ENCODE measurements at places on chromosomes 12 and 14.
A peak's percentile ranks its signal among the peaks of the same experiment; 100 is the strongest.

DNA sequence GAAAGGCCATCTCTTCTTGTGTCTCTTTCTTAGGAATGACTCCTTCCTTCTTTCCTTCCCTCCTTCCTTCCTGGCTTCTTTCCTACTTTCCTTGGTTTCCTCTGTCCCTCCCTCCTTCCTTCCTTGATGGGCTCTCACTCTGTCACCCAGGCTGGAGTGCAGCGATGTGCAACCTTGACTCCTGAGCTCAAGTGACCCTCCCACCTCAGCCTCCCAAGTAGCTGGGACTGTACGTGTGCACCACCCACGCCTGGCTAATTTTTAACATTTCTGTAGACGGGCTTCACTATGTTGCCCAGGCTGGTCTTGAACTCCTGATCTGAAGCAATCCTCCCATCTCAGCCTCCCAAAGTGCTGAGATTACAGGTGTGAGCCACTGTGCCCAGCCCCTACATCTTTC, 10.9 kb upstream of the P2RX7 start:
- DNase-seq: no peak

DNA sequence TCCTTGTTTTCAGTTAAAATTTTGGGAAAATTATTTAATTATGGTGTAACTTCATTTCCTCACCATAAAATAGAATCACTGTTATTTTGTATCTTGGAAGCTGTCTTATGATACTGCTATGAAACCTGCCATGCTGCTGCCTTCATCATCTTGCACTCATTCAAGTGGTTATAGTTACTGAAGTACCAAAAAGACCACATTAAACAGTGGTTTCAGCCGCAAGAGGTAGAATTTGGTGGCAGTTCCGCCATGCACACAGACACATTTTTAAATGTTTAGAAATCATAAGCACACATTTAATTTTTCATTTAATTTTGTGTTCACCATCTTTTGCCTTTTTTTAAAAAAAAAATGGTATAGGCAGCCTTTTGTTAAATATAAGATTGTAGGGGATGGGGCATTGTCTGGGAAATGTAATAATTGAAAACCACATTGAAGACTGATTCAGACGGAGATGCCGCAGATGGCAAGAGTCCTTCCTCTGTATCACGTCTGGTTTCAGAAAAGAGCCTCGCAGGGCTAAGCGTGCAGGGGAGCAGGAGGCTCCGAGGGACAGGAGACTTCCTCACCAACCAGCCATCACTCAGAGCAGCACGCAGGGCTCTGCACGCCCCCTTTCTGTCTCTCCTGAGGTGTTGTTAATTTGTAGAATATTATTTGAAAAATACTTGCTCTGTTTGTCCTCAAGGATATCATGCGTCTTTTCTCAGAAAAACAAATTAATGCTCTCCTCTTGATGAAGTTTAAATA, 115.2 kb upstream of the PELI2 start:
- DNase-seq: peak; percentile 72

DNA sequence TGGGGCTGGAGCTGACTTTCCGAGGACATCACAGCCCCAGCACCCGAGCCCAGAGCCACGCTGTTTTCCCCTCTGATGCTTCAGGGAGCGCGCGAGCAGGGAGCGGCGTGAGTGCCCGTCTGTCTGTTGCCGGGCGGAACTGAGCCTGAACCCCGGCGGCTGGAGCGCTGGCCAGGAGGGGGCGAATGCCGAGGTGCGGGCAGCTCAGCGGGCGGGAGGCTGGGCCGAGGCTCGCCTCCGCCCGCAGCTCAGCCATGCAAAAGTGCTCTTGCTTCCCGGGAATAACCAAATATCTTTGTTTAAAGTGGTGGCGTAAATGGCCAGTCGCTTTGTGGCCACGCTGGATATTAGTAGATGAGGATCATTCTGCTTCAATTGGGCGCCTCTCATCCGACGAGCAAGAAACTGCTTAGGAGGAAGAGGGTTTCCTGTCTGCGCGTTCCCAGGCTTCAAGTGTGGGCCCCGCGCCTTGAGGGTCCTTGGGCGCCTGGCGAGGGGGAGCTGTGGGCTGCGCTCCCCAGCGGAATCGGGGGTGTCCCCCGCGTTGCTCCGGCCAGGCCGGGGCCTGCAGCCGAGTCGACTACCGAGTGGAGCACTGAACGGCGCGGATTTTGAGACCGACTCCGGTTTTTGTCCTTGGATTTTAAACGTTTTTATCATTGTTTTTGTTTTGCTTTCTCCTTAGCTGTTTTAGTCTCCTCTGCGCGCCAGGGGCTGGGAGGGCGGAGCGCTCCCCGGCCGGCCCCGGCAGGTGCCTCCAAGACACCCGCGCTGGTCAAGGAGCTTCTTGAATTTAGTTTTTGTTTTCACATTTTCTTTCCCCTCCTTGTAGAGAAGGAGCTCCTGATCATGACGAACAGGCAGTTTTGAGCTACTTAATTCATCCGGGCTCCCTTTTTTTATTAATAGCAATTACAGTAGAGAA, 831 bp upstream of the NKX2-1 start:
- DNase-seq: peak; percentile 46

DNA sequence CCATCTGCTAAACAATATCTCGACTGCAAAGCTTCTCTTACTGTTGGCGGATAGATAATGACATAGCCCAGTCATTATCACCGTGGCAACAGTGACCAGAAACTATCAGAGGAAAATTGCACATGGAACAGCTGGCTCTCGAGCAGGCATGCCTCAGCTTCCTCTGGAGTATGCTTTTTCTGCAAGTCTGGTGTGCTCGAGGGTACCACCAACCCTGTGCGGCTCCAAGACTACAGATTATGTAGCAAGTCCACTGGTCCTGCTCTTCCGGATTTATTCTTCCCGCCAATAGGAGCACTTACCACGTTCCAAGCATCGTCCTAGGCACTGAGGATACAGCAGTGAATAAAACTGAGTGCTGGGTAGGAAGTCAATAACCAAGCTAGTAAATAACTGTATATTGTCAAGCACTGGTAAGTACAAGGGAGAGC, 1.4 kb upstream of the GLRX5 start:
- DNase-seq: peak; percentile 49

DNA sequence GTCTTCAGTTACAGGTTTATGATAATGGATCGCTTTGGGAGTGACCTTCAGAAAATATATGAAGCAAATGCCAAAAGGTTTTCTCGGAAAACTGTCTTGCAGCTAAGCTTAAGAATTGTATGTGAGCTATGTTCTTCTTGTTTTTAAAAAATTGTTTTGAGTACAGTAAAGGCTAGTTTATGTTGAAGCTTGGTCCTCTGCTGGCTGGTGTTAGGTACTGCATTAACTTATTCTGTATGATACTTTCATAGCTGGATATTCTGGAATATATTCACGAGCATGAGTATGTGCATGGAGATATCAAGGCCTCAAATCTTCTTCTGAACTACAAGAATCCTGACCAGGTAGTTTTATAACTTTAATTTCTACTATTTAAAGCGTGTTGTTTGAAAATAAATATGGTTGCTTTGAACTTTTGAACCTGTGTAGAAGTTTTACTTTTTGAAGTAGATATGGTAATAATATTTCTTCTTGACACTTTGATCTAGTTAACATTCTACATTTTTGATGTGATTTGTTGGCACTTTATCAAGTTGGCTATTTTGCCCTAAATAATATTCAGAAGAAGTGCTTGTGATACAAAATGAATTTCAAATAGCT, 55.7 kb downstream of the VRK1 start:
- no peak for DNase-seq

- DNase-seq: no peak
Measured at GRCh38 chr12:13008741-13009380, 8.8 kb upstream of the HEBP1 start.

DNA sequence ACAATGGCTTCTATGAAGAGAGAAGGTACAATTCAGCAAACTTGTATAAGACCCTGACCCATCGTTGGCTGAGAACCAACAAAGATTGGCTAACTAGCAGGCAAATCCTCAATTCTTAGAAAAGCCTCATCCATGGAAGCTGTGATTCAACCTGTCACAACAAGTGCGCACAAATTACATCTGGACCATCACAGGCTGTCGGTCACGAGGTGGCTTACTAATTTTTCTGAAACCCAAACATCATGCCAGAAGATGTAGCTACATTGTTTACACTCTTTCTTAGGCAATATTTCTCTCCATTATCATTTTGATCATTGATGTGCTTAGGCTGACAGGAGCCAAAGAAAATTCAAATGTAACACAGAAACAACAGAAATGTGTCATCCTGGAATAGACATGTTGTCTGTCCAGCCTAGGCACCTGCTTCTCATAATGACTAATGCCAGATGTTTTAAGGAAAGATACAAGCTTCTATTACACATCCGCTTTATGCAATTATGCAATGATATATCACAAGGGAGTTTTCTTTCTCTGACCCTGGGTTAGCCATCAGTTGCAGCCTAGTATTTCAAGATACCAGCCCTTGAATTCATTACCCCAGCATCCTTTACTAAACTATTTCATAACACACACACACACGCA, 92.9 kb upstream of the DIO2 start:
- no peak for DNase-seq

DNA sequence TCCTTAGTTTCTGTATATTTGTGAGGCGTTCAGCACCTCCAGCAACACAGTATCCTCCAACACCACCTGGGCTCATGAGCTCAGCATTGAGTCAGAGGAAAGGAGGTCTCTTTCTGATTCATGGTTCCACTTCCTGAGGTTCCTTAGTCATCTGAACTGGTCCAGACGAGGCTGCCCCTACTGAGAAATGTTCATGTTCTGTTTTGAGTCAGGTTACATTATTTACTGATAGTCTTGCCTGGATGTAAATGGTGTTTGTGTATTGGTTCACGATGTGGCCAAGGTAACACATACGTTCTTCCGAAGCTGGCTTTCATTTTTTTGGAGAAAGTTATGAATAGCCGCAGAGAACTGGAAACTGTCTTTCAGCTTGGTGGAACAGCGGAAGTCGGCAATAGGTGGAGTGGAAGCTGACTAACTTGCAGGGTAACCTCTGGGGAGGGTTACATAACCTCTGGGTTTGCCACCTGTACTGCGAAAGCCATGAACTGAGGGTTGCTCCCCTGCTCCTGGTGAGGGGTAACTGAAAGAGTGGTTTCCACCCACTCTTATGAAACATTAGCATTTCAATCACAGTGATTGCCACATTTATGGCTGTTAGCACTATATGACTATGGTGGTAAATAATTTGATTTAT, 42.2 kb upstream of the MANSC4 start:
- DNase-seq: peak; percentile 82

- no peak for DNase-seq
Measured at GRCh38 chr14:29444805-29445204, 482.8 kb downstream of the PRKD1 start.

DNA sequence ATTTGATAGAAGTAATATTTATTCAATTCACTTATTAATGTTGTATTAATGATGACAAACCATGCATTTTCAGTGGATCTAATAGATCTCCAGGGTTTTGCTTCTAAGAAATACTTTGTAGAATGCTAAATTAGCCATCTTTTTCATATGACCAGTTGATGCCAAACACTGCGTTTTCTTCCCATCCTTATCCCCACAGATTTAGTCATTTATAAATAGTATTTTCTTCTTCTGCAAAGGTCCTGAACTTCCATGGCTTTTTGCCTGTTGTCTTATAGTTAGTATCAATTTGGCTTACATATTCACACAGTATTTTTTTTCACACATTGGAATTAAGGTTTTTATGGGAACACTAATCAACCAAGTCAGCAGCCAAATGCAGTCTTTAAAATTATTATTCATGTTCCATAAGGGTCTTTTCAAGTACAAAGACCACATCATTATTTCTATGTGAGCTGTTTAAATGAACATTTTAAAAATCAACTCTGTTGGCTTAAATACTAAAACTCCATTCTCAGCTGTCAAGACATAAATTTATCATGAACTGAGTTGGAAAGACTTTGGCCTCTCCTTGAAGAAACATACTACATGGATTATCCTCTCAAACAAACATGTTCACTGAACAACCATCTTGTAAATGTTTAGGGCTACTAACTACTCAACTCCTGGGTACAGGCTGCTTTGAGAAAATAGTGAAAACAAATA, 1278.4 kb upstream of the FLRT2 start:
- no peak for DNase-seq

GRCh38 chr14:34711169-34711568, 3.2 kb downstream of the CFL2 start:
- no peak for DNase-seq

- no peak for DNase-seq
Measured at GRCh38 chr12:57779736-57780135, 2.9 kb upstream of the TSFM start.

DNA sequence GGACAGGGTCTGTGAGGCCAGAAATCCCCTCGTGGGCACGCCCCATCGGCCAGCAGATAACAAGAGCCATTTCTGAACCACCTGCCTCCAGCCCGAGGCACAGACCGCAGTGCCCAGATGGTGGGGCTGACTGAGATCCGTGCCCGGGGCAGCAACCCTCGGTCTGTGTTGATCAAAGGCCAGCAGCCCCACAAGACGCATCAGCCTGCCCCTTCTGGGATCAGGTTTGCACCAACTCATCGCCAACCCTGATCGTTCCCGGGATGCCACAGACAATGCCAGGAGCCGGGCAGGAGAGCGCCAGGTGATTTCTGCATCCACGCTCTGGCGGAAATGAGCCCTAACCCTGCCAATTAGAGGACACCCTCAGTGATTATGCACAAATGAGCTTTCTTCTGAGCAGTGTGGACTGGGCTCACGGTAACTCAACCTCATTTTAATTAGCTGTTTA, 64.5 kb downstream of the TESC start:
- DNase-seq: no peak

- DNase-seq: no peak
Measured at GRCh38 chr14:52076334-52076733, 7.5 kb upstream of the NID2 start.

DNA sequence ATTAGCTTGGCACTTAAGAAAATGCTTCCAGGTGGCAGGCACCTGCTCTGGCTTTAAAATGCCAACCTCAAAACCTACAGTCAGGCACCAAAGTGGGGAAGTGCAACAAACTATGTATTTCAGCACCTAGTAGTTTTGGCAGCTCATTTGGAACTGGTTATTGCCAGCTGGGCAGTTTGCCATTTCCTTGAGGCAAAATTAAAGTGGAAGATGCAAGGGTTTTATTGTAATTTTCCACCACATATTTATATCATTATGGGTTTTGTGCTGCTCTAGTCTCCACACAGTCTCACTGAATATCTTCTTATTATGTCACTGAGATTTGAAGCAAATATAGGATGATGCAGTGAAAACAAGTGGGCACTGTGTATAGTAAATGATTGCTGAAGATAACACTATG, 117.0 kb downstream of the PRKD1 start:
- DNase-seq: no peak

DNA sequence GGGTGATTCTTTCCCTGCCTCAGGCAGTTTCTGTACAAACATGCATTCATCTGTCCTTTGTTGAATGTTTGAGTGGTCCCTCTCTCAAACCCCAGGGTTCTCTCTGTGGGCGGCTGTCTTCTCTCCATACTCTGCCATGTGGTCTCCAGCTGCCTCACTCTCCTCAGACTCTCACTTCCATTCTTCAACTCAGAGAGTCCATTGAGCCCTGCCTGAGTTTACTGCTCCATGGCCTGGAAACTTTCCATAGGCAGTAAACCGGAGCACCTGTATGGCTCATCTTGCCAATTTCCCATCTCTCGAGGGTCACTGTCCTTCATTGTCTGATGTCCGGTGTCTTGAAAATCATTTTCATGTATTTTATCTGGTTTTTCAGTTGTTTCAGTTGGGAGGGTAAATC, 11.3 kb downstream of the C14orf132 start:
- no peak for DNase-seq

GRCh38 chr14:68952531-68953195, 26.4 kb downstream of the ACTN1 start:
- peak; percentile 42 for DNase-seq

- no peak for DNase-seq
Measured at GRCh38 chr12:47602949-47603558, 102.8 kb downstream of the RPAP3 start.

- DNase-seq: no peak
Measured at GRCh38 chr12:116126610-116127009, 150.9 kb downstream of the MED13L start.
